Stimulated activated CD4-positive, alpha-beta T cell treated with anti-CD3 and anti-CD28 coated beads, Interleukin-1b, Interleukin-23, amount 100 ng/mL, for 4 hours (primary cell): ENCODE measurements at places on chromosomes 5 and 9.

GRCh38 chr9:98913044-98913443 lies 30.7 kb upstream of the COL15A1 start:
- no peak for DNase-seq

- DNase-seq = no peak
Measured at GRCh38 chr5:69331528-69332445, 814 bp downstream of the CCDC125 start.

GRCh38 chr5:93580927-93581445 lies at the start of gene NR2F1-AS1:
TSS of gene NR2F1-AS1 (minus strand) at chr5:93581219.
- no peak for DNase-seq

DNA sequence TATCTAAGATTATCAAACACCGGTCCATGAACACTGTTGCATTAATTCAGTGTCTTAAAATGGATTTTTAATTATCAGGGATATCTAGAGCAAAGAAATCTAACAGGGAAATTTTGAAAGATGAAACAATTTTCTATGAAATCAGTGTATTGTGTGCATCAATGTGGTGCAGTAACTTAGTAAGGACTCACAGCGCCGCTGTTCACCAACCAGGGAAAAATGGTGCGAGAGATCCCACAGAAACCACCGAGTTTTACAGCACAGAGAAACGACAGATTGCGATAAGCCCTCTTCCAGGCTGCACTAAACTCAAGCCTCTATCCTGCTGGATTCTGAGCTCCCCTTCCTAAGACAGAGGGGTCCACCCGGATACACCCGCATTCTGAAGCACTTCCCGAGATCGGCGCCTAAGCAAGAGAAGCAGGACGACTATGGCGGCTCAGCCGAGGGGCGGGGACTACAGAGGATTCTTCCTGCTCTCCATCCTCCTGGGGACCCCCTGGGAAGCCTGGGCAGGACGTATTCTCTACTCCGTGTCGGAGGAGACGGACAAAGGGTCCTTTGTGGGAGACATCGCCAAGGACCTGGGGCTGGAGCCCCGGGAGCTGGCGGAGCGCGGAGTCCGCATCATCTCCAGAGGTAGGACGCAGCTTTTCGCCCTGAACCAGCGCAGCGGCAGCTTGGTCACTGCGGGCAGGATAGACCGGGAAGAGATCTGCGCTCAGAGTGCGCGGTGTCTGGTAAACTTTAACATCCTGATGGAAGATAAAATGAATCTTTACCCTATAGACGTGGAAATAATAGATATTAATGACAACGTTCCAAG lies at the start of gene PCDHGA7:
TSS of gene PCDHGA7 (plus strand) at position 274 of the 826 bp plus-strand sequence. CDS start at position 432, 158 bp downstream.
- no peak for DNase-seq

DNA sequence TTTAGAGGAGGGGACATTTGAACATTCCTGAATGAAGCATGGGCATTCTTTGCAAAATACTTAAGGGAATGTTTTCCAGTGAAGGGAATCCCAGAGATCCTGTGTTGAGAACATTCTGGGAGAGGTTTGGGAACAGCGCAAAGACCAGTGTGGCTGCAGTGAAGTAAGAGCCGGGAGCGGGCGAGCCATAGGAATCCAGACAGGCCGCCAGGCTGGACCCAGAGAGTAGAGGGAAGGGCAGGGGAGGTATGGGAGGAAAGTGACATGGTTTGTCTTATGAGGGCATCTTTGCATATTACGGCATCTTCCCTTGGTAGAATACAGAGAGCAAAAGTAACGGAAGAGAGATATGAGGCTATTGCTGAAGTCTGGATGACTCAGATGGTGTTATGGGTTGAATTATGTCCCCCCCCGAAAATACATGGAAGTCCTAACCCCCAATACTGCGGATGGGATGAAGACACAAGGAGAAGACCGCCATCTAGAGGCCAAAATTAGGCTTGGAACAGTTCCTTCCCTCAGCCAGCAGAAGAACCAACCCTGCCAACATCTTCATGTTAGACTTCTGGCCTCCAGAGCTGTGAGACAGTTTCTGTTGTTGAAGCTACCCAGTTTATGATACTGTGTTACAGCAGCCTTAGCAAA lies 268.2 kb downstream of the MAST4 start:
- DNase-seq = no peak

DNA sequence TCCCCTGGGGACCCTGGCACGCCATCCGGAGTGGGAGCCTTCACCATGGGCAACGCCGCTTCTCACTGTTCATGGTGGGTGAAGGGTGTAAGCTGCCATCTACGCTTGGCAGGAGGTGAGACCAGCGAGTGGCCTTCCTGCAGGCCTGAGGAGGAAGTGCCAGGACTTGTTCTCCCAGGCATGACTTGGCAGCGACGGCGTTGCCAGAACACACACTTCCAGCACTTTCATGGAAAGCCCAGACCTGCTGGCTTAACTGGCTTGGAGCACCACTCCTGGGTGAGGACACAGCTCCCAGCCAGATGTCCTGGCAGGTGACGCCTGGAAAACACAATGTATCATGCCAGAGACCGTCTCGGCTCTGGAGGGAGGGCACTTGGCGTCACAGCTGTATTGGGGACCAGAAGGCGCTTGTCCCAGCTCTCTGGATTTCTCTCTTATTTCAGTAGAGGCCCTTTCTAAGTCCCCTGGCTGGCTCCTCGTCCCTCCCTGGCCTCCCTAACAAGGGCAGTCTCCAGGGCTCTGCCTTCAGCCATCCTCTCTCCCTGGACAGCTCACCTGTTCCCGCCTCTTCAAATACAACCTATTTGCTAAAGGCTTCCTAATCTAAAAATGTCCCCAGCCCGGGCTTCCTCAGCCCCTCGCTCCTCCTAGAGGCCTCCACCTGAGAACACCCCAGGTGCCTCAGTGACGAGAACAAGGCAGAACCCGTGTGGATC lies 188.3 kb downstream of the OLFM1 start:
- no peak for DNase-seq

DNA sequence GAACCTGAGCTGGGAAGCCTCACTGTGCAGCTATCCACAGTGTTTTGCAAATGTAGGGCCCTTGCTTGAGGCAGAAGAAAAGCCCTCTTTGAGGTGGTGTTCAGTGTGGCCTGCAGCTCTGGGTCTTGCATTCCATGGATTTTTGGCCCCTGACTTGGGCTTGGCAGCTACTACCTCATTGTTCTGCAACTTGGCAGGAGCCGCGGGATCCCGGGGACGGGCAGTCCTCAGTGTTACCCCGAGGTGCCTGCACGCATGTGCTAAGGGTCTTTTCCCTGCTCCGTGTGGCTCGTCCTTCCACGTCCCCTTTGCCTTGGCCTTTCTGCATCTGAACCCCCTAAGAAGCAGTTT lies 39.8 kb downstream of the NEK6 start:
- no peak for DNase-seq

DNA sequence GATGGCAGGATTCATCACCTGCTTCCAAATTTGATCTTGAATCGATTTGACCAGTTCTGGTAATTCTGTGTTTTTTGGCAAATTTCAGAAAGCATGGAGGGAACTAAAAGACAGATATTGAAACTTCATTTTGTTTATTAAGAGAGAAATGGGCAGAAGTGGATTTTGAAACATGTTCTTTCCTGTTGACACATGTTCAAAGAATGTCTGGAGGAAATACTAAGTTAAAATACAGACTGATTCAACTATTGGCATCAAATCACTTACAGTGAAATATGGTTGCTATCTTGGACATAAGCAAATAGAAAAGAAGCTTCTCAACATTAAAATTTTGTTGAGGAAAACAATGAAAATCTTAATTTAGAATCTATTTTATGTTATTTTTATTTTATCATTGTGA lies 19.3 kb upstream of the GZMK start:
- DNase-seq = no peak

- DNase-seq = no peak
Measured at GRCh38 chr5:73558950-73559349, 6.5 kb downstream of the ANKRA2 start.

- no peak for DNase-seq
Measured at GRCh38 chr5:78157001-78157400, 137.5 kb downstream of the AP3B1 start.

DNA sequence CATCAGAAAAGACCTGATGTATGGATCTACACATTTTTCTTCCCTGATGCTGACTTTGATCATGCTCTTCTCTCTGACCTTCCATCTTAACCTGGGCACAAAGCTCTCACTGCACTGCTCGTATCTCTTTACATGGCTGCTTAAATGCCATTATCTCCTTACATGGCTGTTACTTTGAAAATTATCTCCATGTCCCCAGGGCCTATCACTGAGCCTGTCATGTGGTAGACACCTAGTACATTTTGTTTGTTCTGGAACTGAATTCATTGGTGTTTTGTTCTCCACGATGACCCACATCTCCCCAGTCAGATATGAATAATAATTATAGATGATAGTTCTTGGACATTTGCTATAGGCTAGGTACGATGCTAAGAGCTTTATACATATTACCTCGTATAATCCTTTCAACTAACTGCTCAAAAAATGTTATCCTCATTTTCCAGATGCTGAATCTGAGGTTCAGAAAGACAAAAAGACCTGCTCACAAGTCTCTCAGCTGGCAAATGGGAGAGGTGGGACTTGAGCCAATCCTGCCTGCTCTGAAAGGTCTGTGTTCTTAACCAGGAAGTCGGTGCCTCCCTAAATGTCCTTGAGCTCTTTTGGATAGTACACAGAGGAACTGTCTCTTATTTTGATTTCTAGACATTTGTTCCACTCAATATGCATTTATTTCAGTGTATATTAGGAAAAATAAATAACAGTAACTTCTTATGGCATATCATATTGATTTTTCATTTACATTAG lies 9.8 kb upstream of the CPEB4 start:
- DNase-seq = no peak

GRCh38 chr9:126755317-126755875 lies 49.4 kb upstream of the ZBTB43 start:
- no peak for DNase-seq

DNA sequence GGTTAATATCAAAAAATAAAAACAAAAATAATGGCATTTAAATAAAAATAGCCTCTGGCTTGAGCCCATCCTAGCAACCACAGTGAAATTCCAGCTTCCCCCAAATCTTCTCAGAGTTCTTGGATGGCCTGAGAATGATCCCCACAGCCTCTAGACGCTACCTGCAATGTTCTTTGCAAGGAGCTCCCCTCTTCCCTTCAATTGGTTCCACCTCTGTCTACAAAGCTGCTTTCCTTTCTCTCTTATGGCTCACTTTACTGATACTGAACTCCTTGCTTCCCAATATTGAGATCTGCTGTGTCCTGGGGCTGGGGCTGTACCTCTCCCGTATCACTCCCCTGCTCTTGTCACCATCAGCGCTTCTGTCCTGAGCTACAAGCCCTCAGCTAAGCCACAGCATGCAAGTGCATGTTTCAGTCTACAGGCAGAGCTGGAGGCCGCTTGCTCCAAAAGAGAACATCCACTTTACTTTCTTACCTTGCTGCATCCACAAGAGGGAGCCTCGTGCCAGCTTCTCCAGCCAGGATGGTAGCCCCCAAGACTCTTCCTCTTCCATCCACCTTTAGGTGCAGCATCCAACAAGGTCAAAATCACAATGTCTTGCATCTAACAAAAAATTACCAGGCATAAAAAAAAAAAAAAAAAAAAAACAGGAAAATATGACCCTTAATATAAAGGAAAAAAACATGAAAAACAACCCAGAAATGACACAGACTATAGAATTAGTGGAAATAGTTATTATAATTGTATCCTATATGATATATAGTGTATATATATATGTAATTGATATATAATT lies 57.4 kb upstream of the PRSS3 start:
- DNase-seq = no peak

- DNase-seq = no peak
Measured at GRCh38 chr5:10503997-10504793, 59.7 kb upstream of the ANKRD33B start.

- DNase-seq = no peak
Measured at GRCh38 chr9:112194969-112195431, 19.9 kb upstream of the SUSD1 start.

- DNase-seq = no peak
Measured at GRCh38 chr9:70466976-70467561, 52.6 kb upstream of the KLF9 start.

- no peak for DNase-seq
Measured at GRCh38 chr5:169328401-169328800, 27.5 kb upstream of the SLIT3 start.

DNA sequence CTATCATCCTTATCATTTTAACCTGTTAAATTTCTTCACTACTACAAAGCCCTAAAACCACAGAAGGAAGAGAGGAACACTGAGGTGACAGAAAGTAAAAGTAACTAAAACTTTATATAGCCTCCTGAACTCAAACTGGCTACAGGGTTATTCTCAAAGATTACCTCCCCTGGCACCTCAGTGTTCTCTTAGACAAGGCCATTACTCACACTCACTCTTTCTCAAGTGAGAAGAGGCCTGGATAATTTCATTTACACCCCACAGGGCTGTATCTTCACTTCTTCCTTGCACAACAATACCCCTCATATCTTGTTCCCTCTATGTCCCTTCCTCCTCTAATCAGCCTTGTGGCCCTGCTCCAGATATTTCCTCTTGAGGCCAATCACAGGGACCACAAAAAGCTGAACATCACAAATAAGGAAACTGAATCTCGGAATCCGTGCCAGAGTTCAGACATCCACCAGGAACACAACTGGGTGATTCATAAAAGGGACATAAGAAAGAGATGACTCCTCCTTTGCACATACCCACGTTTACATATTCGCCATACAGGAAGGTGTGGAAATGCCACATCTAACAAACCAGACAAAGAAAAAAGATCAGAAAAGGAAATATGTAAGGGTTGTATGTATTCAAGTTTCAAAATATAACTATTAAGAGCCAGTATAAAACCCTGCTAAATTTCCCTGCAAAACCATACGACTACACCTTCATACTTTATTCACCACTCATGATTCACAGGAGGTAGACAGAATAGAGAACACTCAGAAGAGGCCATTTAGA lies 1.7 kb upstream of the KLHL3 start:
- DNase-seq = peak; percentile 1

GRCh38 chr5:5979377-5979760 lies 399.0 kb downstream of the MED10 start:
- DNase-seq = no peak

DNA sequence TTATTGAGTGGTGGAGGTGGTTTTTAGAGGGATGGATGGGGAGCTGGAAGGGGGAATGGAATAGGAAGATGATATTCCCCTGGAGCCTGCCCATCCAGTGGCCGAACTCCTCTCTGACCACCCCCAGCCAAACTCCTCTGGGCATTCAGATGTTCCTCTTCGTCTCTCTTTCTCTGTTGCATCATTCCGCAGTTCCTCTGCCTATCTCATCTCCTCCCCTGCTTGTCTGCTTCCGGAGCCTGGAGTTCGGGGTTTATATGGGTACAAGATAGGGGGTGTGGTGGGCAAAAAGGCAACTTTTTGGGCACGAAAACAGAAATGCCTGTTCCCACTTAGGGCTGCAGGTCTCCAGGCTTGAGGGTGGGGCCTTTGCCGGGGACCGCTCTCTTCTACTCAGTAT lies 12.2 kb upstream of the CDK5RAP2 start:
- no peak for DNase-seq

- no peak for DNase-seq
Measured at GRCh38 chr9:2242831-2243330, 227.7 kb downstream of the SMARCA2 start.

DNA sequence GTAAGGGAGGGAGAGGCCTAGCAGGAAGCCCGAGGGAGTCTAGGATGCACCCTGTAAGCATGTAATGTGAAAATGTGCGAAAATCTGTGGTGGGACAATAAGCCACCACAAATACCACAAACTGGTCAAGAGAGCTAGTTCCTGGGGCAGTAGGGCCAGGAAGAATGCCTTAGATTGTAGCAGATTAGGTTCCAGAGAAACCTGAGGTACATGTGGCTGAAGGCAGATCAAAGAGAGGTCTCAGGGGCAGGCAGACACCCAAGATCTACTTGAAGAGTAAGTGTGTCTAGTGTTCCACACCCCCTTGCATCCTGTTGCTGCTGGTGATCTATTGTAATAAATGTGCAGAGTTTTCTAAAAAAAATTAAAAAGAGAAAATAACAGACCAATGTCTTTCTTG lies 1677.3 kb upstream of the CDH6 start:
- no peak for DNase-seq
